Activated CD4-positive, alpha-beta T cell treated with anti-CD3 and anti-CD28 coated beads, Interleukin-10, Interleukin-2, amounts not matched to agents 100 ng/mL and 50 ng/mL, durations not matched to agents 16 hours and 8 hours (primary cell): ENCODE measurements at places on chromosomes 3 and 15.

GRCh38 chr15:52139599-52140462 is 27.3 kb upstream of the BCL2L10 start:
- DNase-seq, result peak; percentile 79

DNA sequence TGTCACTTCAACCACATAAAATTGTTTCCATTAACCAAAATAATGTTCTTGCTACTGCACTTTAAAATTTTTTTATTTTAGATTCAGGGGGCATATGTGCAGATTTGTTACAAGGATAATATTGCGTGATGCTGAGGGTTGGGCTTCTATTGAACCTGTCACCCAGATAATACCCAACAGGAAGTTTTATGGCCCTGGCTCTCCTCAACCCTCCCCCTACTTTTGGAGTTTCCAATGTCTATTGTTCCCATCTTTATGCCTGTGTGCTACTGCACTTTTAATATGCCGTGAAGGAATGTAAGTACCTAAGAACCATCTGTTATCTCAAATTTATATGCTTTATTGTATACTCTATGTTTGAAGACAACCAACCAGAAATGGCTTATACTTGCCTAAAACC is 42.0 kb upstream of the IMPG2 start:
- DNase-seq, result no peak

DNA sequence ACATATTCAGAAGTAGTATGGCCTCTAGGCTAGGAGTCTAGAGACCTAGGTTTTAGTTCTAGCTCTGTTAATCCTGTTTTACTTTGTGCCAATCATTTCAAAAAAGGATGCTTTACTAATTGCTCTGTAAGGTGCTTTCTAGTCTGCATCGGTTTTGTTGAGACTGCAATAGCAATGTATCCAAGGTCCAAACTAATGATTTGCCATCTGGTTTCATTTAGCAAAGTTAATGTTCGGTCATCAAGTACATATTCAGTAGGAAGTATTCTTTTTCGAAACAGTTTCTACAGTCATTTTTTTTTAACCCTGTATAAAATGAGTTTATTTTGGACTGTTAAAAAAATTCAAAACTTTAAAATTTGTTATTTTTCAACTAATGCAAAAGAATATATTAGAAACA is 2.0 kb upstream of the GALK2 start:
- no peak for DNase-seq

DNA sequence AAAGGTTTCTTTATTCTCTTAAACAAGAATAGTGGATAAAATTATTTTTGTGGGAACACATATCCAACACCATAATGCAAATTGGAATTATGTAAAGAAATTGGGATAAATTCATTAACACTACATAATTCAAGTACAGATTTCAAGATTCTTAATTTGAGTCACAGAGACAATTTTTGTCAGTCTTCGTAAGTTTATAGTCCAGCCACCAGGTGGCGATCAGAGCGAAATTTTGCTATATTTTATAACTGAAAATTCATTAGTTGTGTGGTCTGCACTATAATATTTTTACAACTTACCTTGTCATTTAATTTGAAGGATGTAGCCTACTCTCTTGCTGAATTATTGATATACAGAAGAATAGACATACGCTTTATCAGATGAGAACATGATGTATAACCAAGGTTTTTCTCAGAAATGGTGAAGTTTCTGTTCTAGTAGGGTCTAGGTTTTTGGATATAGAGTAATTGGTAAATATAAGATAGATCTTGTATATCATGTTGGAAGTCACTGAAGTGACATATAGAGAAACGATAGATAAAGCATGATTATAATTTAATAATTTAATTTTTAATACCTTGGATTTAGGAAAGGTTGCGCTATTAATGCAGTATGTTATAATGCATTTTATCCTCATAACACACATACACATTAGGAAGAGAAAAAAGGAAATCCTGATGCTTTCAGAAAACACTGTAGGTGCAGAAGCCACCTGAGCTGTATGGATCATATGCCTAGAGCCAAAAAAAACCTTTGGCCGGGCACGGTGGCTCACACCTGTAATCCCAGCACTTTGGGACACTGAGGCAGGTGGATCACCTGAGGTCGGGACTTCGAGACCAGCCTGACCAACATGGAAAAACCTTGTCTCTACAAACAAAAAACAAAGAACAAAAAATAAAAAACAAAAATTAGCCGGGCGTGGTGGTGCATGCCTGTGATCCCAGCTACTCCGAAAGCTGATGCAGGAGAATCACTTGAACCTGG is 31.7 kb downstream of the PLSCR4 start:
- peak; percentile 18 for DNase-seq

DNA sequence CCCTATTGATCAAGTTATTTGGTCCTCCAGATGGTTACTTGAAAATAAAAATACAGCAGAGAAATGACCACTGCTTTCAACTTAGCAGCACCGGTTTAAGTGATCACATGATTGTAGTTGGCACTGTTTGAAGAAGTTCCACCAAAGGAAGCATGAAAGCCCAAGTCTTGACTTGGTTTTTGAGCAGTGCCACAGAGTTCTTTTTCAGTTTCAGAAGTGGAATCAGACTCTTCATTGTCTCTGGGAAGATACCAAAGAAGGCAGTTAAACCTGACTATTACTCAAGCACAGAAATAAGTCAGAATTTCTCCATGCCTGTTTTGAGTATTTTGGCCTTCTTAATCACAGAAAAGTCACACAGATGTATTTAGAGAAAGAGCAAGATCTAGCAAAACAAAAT is 66.7 kb downstream of the BBX start:
- peak; percentile 59 for DNase-seq

DNA sequence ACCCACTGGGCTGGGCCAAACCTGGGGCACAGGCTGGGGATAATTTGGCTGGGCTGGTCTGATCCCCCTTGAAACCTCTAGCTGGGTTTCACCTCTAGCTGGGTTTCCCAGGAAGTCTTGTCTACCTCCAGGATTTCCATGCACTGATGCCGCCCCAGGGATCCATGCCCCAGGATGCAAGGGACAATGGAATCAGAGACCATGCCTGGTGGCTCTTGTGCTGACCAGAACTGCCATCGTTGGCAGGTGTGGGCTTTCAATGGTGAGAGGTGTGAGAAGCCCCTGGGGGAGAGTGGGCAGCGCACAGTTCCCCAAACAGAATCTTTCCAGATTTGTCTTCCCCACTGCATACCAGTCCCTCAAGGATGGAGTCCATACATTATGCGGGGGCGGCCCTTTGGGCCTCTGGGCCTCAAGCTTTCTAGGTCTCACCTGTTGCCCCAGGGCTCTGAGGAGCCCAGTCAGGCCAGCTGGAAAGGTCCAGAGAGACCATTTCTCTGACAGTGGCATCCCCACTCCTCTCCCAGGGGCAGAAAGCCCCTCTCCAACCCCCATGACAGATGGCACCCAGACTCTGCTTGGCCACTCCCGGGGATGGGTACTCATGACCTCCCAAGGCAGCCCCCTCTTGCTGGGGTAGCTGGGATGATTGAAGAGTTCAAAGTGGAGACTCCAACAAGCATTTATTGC is 35.4 kb downstream of the EPHB3 start:
- DNase-seq, result no peak

DNA sequence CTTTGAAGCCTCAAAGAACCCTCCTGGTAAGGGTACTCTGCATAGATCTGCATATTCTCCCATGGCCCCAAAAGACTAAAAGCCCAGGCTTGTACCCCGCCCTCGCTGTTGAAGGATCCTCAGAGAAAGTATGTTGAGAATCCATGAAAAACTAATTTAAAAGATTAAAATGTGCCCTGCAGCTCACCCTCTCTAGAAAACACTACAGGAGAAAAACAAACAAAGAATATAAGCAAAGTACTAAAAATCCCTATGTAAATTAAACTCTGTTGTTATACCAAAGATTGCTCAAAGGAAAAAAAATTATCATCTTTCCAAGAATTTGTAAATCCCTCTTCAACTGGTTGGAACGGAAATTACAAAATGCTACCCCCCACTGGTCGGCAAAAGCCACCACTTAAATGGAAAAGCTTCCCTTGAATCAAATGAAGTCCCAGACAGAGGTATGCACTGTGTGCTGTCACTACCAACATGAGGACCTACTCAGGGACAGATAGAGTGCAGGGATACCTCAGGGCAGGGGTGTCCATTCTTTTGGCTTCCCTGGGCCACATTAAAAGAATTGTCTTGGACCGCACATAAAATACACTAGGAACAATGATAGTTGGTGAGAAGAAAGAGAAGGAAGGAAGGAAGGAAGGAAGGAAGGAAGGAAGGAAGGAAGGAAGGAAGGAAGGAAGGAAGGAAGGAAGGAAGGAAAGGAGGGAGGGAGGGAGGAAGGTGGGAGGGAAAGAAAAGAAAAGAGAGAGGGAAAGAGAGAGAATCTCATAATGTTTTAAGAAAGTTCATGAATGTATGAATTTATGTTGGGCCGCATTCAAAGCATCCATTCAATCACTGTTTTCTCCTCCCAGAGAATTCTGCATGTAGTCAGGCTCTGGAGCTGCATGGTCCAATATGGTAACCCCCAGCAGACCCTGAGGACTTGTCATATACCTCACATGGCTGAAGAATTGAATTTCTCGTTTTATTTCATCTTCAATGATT is 88.1 kb downstream of the MAGI1 start:
- DNase-seq, result no peak

- DNase-seq, result no peak
Measured at GRCh38 chr15:66291816-66292570, 1.4 kb upstream of the DIS3L start.

DNA sequence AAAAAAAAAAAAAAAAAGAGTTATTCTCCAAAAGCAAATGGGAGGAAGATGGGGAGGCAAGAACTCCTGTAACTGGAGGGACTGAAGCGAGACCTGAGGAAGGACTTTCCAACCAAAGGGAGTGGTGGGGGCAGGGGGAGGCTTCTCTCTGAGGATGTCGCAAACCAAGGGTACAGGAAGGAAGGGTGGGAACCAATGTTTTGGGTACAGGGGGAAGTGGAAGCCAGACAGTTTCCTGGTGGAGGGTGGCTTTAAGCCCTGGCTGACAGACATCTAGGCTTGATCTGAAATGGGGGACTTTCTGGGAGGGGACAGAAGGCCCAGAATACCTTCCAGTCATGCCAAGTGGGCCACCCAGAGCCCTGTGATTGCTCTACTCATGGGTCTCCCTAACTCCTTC is 27.0 kb downstream of the VIPR1 start:
- no peak for DNase-seq

DNA sequence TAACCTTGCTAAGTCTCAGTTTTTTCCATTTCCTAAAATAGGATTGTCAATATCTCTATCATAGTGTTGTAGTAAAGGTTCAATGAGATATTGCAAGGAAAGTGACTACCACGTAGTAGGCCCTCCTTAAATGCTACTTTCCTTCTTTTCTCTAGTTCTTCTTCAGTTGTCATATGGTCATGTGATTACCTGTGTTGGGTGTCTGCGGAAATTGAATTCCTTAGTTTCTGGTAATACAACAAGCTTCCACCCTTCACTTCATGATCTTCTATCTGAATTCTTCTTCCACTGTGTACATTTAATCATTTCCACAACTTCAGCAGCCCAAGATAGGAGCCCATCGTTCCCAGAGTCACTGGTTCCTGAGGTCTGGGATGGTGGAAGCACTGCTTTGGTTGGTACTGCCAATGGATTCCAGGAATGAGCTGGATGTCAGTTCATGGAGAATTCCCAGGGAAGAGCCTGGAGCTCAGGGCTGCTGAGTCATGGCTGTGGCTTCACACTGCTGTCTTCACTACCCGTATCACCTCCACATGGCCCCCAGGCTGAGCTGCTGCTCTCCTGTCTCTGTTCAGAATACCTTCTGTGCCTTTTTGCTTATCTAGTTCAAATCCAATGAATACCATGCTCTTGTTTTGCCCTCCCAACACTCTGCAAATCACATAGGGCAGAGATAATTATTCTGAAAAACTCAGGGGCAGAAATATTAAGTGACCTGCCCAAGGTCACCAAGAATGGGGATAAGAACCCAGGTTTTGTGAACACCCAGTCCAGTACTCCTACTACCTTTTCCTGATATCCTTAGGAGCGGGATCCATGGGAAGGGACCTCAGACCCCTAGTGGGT is 98.6 kb downstream of the RPL39L start:
- DNase-seq, result no peak

- DNase-seq, result no peak
Measured at GRCh38 chr3:185778094-185778493, 46.7 kb downstream of the IGF2BP2 start.

DNA sequence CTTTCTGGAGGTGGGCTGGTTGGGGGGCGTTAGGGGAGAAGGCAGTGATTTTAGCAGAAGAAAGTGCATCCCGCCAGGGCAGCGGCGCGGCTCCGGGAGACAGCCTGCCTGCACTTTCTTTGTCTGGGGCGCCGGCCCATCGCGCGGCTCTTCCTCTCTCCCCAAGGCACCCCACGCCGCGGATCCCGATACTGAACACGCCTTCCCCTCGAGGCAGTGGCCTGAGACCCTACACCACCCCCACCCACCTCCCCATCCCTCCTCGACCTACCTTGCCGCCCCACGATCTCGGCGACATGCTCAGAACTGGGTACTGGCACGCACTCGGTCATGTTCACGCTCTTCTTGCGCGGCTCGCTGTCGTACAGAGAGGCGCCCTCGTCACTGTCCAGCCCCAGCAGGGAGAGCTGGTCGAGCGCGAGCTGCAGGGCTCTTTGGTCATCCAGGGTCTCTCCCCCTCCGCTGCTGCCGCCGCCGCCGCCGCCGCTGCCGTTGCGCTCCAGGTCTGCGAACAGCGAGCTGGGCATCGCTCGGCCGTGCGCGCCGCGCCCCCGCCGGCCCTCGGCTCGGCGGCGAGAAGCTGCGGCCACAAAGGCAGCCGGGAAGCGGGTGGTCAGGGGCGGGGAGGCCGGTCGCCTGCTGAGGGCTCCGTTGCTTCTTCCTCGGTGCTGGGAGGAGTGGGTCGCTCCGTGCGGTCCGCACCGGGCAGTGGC is 483 bp downstream of the MEX3B start:
- peak; percentile 5 for DNase-seq

- DNase-seq, result no peak
Measured at GRCh38 chr3:46979958-46980497, 562 bp downstream of the NBEAL2 start.

DNA sequence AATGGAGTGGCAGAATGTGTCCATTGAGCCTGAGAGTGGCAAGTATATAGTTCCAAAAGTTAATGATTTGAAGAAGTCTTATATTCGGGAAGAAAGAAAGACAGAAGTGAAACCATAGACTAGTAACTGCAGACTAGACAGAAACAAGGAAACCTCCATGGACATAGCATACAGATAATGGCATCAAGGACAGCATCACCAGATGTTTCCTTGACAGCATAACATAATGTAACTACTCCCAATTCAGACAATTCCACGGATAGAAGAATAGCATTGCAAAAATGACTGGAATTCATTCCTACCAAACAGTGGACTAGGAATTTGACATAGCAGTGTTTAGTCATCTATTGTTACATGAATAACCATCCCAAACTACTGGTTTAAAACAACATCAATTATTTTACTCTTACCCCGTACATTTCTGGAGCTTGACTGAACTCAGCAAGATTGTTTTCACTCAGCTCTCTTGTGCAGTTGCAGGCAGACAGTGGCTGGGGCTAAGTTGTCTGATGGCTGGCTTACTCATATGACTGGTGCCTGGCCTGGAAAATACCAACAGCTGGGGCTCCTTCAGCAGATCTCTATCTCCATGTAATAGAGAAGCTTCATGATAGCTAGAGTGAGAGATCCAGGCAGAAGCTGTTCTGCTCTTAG is 109.7 kb upstream of the GADL1 start:
- peak; percentile 15 for DNase-seq
